ENCODE measurements at places on chromosomes 5 and 9.

- DNase-seq: no peak
These were observed 160.9 kb upstream of the NR3C1 start for GRCh38 chr5:143564417-143564816.

DNA sequence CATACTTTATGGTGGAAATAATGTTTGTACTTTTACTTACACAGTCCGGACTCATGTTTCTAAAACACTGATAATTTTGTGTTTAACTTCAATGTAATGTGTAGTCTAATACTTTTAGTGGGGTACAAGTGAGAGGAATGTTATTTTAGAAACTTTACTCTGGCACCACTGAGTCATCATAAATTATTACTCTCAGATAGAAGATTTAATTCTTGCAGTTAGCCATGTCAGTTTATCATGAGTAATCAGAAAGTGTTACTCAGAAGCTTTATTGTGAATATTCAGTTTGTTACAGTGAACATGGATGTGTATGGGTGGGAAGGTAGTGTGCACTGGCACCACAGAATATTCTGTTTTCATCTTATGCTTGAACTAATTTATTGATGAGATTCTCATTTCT is 20.0 kb downstream of the OGN start:
- no peak for DNase-seq

- DNase-seq: no peak
These were observed 170.2 kb upstream of the FREM1 start for GRCh38 chr9:15080401-15080800.

GRCh38 chr9:95512709-95513095 is 4.1 kb downstream of the PTCH1 start:
- no peak for DNase-seq

DNA sequence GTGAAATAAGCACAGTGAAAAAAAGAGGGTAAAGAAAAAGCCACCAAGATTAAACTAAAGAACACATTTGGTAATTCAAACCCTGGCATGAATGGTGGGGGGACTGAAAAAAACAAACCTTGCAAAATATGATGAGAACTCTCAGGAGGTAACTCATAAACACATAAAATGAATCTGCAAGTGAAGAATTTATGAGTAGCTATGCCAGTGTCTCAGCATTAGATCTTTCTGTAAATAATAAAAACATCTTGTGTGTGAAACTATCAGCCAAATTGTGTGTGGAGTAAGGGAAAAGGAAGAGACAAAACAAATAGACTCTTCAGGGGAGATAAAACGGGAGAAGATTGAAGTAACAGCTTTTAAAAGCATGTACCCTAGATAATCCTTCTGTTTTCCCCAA is 129.6 kb upstream of the SPEF2 start:
- DNase-seq: no peak

- peak; percentile 93 for DNase-seq
These were observed at the start of gene DDX46 for GRCh38 chr5:134758504-134759341. Gene DDX46, plus strand, starts transcription at chr5:134758779. Its CDS starts 160 bp downstream, at chr5:134758939.

DNA sequence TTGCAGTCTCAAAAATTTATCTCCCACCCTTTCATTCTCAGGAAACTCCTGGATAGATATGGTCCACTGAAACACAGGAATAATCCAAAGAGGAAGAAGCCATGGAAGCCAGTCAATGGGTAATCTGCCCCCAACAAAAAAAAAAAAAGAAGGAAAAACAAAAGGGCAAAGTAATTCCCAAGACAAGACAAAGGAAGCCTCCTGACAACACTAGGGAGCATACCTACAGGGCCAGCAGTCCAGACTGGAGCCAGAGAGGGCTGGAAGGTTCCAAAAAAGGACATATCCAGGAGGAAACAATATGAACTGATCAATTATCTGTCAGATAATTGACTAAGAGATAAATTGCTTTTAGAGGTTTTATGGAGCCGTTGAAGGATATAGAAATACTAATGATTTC is 12.9 kb downstream of the FNIP1 start:
- no peak for DNase-seq

- DNase-seq: no peak
These were observed 120.9 kb upstream of the TMEM161B start for GRCh38 chr5:88389338-88390095.

GRCh38 chr9:33111631-33112030 is 35.2 kb upstream of the SMU1 start:
- no peak for DNase-seq

DNA sequence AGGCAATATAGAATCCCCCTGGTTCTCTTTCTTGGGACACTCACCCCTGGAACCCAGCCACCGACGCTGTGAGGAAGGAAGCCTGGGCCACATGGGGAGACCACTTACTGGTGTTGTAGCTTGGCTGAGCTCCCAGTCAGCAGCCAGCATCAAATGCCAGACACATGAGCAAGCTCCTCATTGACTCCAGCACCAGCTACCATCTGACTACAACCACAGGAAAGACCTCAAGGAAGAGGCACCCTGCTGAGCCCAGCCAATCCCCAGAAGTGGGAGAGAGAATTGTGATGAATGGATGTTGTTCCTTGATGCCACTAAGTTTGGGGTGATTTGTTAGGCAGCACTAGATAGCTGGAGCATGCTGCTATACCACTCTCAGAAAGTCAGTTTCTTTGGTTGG is 36.0 kb downstream of the BNIP1 start:
- DNase-seq: no peak

DNA sequence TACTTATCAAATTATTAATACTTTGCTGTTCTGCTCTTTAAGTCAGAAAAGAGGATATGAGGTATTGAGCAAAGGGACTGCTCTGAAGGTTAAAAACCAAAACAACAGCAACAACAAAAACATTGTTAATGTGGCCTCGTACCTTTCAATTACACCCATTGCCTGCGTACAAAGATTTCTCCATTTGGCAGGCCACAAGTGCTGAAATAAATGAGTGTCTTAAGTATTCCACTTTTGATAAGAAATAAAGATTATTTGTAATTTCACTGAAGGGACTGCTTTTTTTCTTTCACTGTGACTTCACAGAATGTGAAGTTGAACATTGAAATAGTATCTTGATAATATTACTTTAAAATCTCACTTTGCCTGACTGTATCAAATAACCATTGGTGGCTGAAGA is 163.2 kb upstream of the MRPS30 start:
- DNase-seq: no peak

DNA sequence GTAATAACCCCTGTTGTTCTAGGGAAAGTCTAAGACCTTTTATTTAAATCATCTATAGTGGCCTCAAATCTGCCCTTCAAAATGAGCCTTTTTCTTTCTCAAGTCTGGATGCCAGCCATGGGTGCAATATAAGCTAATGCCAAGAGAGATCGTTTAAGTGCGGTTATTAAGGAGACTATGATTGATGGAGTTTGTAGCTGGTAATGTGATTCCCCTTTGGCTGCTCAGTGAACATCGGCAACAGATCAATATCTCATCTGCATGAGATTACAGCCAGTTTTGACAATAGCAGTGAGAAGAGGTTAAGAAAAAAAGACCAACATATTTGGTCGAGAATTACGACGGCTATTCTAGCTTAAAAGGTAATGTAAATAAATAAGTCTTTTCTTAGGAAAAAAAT is 1049.4 kb upstream of the NUDT12 start:
- no peak for DNase-seq

GRCh38 chr9:136713550-136713949 is 1.2 kb downstream of the DIPK1B start:
- DNase-seq: no peak

DNA sequence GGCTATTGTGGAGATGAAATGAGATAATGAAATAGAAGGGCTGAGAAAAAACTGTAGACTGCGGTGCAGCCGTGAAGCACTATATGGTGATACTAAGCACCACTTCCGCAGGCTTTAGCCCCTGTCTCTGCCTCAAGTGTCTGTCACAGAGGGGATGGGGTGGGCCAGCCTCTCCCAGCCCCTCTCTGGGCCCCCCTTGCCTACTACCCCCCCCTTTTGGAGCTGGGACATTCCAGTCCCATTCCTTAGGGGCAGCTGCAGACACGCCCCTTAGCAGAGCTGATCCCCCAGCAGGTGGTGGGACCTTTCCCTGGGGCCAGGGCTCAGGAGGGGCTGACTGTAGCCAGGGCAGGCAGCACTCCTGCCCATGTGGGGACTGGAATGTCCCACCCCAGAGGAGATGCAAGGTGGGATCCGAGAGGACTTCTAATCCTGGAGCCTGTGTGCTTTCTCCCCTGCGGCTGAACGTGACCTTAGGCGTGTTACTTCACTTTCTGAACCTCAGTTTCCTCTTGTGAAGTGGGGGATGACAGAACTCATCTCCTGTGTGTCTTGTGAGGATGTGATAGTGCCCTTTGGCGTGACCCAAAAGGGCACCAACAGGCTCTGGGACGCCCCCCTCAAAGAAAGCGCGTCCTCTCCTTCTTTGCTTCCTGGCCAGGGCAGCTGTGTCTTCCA is 1.9 kb downstream of the N4BP3 start:
- no peak for DNase-seq

GRCh38 chr5:103889500-103890209 is 327.1 kb upstream of the NUDT12 start:
- DNase-seq: no peak

GRCh38 chr9:83220730-83221129 is 157.8 kb upstream of the RASEF start:
- no peak for DNase-seq

DNA sequence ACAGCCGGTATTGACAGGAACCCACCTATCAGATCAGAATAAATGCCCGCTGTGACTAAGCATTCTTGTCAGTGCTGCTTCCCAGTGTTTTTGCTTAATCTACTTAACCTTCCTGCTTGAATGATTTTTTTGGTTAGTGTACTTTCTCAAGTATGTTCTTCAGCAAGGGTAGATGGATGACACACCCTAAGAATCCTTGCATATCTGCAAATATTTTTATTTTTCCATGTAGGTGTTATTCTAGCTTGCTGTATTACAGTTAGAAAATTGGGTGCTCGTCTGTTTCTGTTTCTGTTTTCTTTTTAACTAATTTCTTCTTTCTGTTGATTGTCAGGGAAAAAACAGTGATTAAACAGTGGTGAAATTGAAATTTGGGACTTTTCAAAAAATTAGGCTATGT is 64.5 kb downstream of the SEC61B start:
- no peak for DNase-seq

GRCh38 chr5:112634166-112634565 is 103.5 kb upstream of the APC start:
- no peak for DNase-seq

GRCh38 chr9:14336244-14336643 is 22.3 kb upstream of the NFIB start:
- no peak for DNase-seq

DNA sequence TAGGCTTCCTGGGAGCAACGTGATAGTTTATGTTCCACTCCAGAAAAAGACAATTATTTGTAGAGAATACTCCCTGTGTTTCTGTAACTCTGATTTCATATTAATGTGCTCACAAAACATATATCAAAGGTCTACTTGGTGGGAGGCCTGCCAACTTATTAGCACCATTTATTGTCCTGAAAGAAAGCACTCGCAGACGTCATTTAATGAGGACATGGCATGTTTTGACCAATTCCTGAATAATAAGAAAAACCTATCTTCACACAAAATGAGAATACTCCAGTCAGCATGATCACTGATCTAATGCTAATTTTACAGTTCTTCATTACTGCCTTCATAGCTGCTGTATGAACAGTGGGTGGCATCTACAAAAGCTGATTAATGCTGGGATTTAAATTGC is 46.4 kb upstream of the RASEF start:
- DNase-seq: no peak

DNA sequence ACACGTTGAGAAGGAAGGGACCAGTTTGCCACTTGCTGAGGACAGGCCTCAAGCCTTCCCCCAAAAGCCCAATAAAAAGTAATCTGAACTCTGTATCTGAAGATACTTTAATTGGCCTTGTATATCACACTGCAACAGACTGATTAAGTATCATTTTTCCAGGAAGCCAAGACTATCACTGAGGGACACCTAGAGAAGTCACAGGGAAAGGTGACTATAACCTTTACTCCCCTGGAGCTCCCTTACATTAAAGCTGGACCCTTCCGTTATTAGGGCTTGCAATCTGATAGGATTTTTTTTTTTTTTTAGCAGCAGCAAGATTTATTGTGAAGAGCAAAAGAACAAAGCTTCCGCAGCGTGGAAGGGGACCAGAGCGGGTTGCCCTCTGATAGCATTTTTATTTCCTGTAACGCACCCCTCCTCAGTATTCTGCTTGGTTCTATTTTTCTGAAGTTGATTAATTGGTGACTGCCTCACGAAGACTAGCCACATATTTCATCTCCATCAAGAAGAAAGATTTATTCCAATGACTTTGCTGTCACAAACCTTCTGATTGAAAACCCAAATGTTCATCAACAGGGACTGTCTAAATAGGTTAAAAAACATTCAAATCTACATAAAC is 2.7 kb downstream of the CDC14B start:
- DNase-seq: no peak

DNA sequence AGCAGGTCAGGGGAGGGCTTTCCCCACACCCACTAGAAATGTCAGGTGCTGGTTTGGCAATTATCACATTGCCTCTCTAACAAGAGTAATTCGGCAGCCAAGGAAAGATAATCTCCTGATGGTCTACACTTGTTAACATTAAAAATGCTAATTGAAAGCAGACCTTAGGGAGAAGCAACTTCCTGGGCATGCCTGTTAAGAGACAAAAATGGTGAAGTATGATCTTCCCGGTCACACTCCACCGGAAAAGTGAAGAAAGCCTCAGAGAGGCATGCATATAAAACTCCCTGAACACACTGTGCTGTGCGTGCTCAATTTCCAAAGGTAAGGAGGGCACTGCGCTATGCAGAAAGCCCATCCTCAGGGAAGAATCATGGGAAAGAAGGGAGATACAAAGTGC is 244.3 kb downstream of the FAM170A start:
- no peak for DNase-seq

DNA sequence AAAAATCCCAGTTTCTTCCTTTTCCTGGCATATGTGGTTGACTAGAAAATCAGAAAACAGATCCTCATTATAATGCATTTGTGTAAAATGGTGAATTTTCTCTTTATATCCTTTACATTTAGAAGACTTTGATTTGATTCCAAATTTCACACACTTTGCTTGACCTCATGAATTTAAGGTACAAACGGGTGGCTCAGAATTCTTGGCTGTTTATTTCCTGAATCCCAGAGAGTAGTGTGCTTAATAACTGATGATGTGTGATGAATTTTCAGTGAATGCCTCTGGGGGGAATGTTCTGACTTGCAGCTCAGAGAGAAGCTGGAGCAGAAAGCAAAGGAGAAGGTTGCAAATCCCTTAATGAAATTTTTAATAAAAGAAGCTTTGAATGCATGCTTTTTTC is 126.8 kb downstream of the SPATA31D1 start:
- DNase-seq: no peak

DNA sequence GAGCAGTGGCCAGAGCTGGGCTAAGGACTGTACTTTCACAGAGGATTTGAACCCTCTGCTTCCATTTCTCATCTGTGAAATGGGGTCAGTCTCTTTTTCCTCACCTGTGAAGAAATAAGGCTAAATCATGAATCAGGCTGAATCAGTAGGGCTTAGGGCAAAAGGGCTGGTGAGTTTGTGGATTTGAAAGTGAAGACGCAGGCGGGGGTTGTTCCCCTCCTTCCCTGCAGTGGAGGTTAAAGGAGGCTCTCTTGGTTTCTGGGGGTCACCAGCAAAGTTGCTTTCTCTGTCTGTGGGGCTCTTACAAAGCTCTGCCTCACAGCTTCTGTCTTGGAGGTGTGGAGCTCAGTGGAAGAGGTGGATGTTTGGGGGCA is 17.6 kb upstream of the NDST1 start:
- DNase-seq: no peak

GRCh38 chr9:109974918-109975276 is 194.9 kb downstream of the PALM2AKAP2 start:
- DNase-seq: no peak

GRCh38 chr5:131814990-131815389 is 18.2 kb upstream of the FNIP1 start:
- no peak for DNase-seq

GRCh38 chr5:54873691-54874090 is 111.7 kb downstream of the ESM1 start:
- DNase-seq: no peak

- no peak for DNase-seq
These were observed 17.2 kb upstream of the PRR16 start for GRCh38 chr5:120446901-120447300.

Data from stimulated activated naive CD4-positive, alpha-beta T cell treated with Interleukin-2 at 50 U/mL for 16 hours (primary cell).